ENCODE measurements at places on chromosomes 11 and 22.

GRCh38 chr11:14253840-14254239 lies 105.1 kb downstream of the RRAS2 start:
- no peak for DNase-seq

- no peak for DNase-seq
These were observed 266.1 kb downstream of the RAB38 start for GRCh38 chr11:87909178-87909577.

DNA sequence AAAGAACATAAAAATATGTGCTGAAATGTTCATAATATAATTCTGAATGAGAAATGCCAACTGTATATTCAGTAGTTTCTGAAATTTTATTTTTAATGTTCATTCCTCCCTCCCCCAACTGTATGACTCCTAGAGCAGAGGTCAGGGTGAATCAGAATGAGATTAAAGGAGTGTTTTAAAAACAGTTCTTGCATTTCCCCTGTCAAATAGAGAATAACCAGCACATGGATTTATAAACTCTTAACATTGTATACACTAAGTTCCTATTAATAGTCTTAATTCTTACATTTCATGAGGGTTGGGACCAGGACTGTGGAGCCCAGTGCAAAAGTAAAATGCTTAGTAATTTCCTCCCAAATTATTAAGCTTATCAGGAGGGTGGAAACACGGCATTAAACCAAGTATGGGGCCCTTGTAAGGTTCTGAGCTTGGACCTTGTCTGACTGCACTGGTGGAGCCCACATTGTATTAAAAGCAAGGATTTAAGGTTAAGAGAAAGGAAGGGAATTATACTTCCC lies 474.6 kb upstream of the RAG2 start:
- DNase-seq = no peak

DNA sequence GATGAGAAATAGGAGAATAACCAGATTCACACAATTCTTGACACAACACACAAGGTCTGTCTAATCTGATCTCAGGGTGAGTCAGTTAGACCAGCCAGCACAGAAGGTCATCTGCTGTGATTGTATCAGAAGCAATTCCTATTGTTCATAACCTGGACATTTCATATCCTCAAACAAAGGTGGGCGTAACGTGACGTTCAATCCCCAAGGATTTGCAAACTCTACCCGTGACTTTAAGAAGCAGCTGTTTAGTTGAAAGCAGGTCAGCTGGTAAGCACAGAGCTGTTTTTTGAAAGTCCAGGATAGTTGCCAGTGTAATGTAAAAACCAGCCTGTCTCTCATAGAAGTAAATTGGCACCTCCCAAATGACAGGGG lies 385.1 kb downstream of the DCDC1 start:
- no peak for DNase-seq

- no peak for DNase-seq
These were observed 50.5 kb upstream of the LRRC55 start for GRCh38 chr11:57131080-57131790.

DNA sequence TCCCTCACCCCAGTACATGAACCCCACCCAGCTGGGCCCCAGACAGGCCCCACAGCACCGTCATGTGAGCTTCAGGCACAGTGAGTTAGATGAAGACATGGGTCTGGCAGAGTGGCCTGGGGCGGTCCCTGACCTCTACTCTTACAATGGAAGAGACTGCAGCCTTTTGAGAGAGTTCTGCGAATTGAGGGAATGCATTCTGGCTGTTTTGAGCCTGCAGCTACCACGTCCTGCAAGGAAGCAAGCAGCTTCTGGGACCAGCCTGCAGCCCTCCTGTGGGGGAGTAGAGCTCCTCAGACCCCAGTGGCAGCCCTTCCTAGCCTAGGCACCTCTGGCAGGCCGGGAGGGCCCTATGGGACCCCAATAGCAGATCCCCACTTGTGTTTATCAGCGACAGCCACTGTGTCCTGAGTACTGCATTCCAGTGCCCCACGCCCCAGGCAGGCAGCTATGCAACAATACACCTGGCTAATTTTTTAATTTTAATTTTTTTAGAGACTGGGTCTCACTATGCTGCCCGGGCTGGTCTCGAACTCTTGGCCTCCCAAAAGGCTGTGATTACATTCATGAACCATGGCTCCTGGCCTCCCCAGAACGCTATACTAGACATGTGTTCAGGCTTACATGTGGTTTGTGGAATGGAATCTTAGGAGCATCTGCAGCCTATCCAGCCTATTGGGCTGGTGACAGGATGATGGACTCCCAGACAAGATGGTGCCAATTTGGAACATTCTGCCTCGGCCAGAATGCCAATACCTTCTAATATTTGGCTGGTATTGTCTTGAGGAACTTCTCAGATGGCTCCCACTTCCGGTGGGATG lies 717 bp upstream of the SLC7A4 start:
- no peak for DNase-seq

- no peak for DNase-seq
These were observed 277.2 kb upstream of the PLET1 start for GRCh38 chr11:112537846-112538330.

DNA sequence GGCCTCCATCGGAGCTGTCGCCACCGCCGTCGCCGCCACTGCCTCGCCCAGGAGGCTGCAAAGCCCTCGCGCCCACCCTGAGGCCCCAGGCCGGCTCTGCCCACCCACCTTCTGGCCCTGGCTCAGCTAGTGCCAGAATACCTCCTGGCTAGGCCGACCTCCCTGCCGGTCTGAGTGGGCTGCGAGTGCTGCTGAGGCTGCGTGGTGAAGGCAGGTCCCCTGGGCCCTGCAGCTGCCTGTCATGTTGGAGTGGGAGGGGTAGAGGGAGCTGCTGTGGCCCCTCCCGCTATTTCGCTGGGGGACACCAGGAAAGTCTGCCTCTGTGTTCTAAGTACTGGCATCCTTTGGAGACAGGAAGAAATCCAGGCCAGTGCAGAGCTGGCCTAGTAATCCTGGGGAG lies 34.2 kb downstream of the LRRC10B start:
- no peak for DNase-seq

DNA sequence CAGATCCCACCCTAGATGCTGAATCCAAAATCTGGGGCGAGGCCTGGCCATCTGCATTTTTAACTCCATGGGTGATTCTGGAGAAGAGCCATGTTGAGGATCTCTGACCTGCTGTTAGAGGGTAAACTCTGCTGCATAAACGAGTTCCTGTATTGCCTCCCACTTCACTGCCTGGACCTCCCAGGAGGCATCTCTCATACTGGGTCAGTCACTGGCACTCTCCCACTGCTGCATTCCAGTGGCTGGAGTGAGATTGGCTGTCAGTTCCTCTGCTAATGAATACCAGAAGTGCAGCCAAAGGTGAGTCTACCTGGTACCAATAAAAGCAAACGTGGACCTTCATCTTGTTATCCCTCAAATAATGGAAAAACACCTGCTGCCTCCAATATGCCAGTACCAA lies 10.3 kb downstream of the POLDIP3 start:
- DNase-seq = no peak

GRCh38 chr11:8110396-8110795 lies 29.4 kb downstream of the TUB start:
- DNase-seq = no peak

All from GM13976 (cell line).